Stimulated activated CD4-positive, alpha-beta T cell treated with anti-CD3 and anti-CD28 coated beads, Interleukin-1b, Interleukin-23, amount 100 ng/mL, for 4 hours (primary cell): ENCODE measurements at places on chromosomes 3 and 15.

GRCh38 chr3:103699228-103699627, 1264.4 kb downstream of the ZPLD1 start:
- DNase-seq = no peak

DNA sequence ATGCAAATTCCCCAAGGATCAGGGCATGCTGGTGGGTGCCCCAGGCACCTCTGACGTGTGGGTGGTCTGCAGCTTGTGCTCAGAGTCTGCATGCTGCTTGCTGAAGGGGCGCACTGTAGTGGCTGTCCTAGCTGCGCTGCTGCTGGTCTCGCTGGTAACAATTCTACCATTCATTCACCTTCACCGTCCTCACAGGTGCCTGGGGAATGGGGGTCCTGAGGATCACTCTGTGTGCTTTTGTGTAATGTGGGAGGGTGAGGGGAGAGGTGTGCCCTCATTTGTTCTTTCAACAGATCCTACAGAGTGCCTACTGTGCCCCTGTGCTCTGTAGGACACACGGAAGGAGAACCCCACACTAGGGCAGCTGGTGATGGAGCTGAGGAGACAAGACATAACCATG, 2.1 kb upstream of the ITGA11 start:
- no peak for DNase-seq

DNA sequence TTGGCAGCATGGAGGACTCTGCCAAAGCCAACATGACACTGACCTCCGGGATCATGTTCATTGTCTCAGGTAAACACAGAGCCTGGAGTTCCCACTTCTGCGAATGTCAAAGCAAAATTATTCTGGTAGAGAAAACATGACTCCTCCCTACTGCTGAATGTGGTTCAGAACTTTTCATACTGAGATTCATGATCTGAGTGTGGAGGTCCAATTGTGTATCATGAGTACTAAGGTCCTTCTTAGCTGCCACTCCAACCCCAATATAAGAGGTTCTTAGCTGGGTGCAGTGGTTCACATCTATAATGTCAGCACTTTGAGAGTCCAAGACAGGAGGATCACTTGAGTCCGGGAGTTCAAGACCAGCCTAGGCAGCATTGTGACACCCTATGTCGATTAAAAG, 13.8 kb downstream of the CLDN18 start:
- no peak for DNase-seq

GRCh38 chr3:150602426-150603152, 532 bp upstream of the SELENOT start:
- no peak for DNase-seq

DNA sequence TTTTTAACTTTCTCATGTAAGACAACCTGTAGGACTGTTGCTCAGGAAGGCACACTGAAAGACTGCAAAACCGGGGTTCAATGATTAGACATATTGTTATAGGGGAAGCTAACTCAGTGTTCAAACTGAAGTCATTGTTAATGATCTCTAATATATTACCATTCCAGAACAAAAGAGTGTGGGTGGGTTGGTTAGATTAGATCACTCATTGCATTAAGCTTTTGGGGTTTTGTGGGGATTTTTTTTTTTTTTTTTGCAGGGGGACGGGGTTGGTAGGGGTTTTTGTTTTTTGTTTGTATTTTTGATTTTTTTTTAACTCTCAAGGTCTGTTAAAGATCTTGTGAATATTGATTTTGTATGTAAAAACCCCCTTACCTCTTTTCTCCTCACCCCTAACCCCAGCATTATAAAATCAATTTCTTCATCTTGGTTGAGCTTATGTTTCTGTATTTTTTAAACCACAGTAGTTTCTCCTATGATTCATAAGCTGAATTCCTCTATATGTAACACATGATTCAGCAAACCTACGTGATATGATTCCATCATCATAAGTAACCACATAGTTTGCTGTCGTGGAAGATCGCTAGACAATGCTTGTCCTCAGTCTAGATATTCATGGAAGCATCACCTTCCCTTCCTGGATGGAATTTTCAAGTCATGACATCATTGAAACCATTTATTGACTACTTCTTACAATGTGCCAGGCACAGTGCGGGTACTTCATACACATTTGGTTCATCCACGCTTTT, 544.1 kb upstream of the MDFIC2 start:
- no peak for DNase-seq

GRCh38 chr3:186783731-186784515, 546 bp downstream of the EIF4A2 start:
- peak; percentile 67 for DNase-seq

DNA sequence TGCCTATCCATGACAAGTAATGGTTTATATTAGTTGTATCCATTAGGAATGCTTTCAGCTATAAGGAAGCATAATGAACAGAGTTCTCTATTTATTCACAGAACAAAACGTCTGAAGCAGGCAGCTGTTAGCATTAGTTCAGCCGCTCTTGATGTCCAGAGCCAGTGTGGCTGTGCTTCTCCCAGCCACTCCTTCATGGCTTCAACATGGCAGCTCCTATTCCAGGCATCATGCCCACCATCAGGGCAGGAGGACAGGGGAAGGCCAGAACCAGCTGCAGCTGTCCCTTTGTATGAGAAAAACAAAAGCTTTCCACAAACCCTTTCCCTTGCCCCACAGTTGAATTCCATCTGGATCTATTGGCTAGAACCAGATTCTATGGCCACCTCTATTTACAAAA, 12.9 kb upstream of the SNRK start:
- DNase-seq = no peak

DNA sequence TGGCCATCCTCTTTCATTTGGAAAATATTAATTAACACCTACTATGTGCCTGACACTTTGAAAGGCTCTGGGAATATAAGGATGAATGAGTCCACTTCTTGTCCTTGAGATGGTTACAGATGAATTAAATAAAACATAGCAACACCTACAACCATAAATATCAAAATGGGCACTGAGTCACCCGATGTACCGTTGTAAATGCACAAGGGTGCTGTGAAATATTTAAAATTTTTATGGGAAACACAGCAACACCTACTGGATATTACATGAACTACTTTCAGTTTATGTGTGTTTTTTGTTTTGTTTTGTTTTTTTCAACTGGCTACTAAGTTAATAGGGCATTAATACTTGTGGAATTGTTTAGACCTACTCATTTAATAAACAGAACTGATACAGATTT, 239.0 kb upstream of the NAALADL2 start:
- DNase-seq = no peak

DNA sequence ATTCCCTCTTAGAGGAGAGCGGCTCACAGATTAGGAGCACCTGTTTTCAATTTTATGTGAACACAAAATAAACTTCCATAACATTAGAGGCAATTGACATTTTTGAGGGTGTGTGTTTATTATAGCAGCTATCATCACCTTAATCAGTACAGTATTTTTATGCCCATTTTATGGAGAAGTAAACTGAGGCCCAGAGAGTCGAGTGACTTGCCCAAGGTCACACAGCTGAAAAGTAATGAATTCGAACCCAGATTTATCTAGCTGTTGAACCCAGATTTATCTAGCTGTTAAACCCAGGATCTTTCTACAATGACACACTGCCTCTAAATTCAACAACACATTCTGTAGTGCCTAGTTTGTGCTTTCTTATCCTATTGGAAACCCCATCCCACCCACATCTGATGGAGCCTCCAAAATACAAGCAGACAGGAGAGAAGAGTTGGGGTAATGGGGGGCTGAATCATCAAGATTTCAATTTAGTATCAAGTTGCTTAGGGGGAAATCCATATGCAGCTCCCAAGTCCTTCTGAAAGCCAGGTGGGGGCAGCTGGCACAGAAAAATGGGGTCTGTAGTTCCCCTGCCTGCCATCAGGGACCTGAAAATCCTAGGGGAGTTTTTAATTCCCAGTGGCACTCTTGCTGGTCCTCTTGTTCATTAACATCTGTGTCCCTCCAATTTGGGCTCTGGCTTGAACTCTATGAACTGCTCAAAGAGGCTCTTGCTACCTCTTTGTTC, 50.4 kb upstream of the TRA2B start:
- DNase-seq = no peak

- no peak for DNase-seq
Observed at GRCh38 chr15:51720201-51720995, 17.1 kb downstream of the LYSMD2 start.

DNA sequence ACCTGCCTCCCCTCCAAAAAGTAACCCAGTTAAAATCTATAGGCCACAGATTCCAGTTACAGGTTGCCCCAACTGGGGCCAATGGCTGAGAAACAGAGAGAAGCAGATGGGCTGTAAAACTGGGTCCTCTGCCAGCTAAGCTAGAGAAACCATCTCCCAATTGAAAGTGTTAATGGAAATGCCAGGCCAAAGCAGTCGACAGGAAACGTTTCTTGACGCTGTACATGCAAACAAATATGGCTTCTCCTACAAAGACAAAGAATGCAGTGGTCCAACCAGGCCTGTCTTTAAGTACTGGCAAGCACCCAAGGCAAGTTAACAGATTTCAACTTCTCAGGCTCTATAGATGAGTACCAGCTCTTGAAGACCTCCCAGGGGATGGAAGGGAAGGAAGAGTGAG, 71.3 kb downstream of the MAGI1 start:
- DNase-seq = no peak

- no peak for DNase-seq
Observed at GRCh38 chr3:101758224-101758623, 20.8 kb upstream of the NXPE3 start.

DNA sequence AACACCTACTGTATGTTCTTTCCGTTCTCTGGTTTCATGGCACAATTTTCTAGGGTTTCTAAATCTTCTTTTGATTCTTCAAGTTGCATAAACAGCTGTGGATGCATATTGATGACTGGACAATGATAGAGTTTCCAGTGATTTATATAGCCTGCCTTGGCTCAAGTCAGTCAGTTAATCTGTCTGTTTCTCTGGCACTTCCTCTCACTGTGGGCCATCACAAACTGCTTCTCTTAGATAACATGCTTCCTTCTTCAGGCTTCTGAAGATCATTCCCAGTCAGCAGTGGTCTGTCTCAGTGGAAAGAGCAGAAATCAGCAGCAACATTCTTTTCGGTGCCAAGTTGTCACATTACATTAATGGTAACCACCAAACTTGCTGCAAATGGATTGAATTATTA, 207.2 kb downstream of the RYR3 start:
- no peak for DNase-seq

DNA sequence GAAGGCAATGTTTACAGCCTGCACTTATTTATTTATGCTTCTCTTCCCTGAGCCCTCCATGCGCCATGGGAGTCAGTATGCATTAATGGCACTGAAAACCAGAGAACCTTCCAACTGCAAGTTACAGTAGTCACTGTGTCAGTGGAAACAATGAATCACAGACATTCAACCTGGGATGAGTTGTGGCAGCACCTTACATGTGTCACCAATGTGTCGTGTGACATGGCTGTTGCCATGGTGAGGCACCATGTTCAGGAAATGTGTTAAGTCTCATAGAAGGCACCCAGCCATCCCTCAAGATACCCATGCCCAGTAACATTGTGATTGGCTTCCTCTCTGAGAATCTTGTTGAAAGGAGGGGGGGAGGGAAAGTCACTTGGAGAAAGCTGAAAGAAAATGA, 105.0 kb downstream of the FOXP1 start:
- peak; percentile 61 for DNase-seq

GRCh38 chr15:56804279-56804678, 71.0 kb upstream of the ZNF280D start:
- no peak for DNase-seq

- no peak for DNase-seq
Observed at GRCh38 chr3:111103807-111104206, 32.2 kb downstream of the NECTIN3 start.

- no peak for DNase-seq
Observed at GRCh38 chr3:165225604-165226003, 29.4 kb upstream of the SLITRK3 start.

DNA sequence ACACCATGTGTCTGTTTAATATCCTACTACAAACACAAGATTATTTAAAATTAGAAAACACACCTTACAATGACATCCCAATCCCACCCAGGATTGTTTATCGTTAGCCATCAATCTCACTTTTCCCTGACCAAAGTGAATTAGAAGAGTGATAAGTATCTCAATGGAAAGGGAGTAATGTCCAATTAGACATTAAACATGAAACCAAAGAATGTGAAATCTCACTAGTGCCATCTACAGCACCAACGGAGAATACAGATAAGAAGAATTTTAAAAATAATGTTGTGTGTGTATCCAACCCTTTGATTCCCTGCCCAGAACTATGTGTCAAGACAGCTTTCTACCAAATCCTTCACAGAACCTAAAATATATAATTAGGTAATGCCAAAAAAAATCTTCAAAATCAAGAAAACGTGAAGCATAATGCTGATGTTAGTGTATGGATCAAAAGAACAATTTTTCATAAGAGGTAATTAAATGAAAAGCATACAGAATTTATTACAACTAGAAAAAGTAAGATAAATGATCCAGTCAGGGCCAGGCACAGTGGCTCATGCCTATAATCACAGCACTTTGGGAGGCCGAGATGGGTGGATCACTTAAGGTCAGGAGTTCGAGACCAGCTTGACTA, 64.2 kb downstream of the SCAPER start:
- DNase-seq = no peak

DNA sequence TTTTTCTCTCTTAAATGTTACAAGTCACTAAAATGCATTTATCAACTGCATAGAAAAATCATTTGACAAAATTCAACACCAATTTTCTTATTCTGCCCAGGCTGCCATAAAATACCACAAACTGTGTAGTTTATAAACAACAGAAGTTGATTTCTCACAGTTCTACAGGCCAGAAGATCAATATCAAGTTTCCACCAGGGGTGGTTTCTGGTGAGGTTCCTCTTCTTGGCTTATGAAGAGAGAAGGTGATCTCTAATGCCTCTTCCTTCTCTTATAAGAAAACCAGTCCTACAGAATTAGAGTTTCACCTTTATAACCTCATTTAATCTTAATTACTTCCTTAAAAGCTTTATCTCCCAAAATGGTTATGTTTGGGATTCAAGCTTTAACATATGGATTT, 10.9 kb upstream of the CD200R1L start:
- DNase-seq = no peak

- DNase-seq = no peak
Observed at GRCh38 chr3:188635258-188636042, 481.5 kb downstream of the LPP start.

- no peak for DNase-seq
Observed at GRCh38 chr3:13277860-13278531, 142.1 kb downstream of the NUP210 start.

GRCh38 chr3:130844462-130844861, 49.4 kb upstream of the ATP2C1 start:
- DNase-seq = no peak
